ENCODE measurements at places on chromosomes 12 and 14.

DNA sequence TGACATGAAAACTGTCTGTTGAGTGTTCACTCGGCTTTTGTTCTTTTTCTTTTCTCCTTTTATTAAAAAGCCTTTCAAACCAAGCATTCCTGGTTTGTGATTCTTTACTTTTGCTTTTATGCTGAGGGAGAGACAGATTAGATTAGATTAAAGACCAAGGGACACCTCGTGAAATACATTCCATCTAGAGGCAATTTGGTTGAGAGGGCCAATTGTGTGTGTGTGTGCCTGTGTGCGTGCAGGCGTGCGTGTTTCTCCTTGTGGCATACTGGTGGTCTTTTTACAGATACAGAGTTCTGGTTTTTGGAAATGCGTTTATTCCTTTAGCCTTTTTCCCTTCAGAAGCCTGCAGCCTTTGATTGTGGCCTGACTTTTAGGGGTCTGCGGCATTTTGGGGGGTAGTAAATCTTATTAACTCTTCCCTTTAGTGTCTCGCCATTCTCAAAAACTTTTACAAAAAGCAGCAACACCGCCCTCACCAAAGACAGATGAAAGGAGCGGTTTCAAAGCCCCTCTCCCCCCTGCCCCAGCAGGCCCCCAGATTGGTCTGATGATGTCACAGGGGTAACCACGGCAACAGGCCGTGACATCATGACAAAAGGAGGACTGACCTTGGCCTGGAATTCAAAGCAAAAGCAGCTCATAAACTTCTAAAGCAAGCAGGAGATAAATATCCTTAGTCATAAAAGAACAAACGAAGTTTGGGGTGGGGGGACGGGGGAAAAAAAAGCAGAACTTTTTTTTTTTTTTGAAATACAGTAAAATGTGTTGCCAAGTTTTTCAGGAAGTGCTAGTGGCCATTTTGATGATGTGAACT lies 84.1 kb upstream of the TBX3 start:
- no peak for DNase-seq

DNA sequence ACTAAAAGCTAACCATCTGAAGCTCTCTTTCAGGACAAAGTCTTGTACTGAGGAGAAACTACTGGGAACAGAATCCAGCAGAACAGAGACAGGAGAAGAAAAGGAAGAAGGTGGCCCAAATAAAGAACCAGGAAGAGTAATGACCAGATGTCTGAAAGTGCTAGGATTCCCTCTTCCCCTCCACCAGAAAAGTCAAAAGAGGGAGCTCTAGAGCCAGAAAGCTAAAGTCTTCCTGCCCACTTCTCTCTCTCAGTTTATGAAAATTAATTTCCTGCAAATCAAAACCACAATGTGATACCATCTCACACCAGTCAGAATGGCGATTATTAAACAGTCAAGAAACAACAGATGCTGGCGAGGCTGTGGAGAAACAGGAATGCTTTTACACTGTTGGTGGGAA lies 47.2 kb downstream of the SPPL3 start:
- no peak for DNase-seq

GRCh38 chr12:76329159-76329558 lies 19.1 kb downstream of the BBS10 start:
- no peak for DNase-seq

GRCh38 chr14:69246331-69246730 lies 13.6 kb upstream of the GALNT16 start:
- no peak for DNase-seq

GRCh38 chr12:120394483-120395367 lies 25.8 kb upstream of the MSI1 start:
- DNase-seq: no peak

- DNase-seq: no peak
Observed at GRCh38 chr12:19842116-19842515, 402.8 kb downstream of the AEBP2 start.

DNA sequence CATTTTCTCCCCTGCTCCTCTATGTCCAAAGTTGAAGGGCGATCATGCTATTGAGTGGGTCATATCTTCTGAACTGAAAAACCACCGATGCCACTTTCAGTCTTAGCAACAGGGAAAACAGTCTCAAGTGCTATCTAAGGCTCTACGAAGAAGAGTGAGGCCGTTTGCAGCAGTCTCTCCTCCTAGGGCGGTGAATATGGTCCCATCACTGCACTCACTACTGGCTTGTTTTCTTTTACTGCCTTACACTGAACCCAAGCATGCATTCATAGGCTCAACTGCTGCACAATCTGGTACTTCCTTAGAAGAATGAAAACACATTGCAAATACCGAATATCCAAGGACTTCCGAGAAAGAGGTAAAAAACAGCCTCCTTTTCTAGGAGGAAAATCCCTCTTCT lies 92.1 kb downstream of the DNAH10 start:
- no peak for DNase-seq

DNA sequence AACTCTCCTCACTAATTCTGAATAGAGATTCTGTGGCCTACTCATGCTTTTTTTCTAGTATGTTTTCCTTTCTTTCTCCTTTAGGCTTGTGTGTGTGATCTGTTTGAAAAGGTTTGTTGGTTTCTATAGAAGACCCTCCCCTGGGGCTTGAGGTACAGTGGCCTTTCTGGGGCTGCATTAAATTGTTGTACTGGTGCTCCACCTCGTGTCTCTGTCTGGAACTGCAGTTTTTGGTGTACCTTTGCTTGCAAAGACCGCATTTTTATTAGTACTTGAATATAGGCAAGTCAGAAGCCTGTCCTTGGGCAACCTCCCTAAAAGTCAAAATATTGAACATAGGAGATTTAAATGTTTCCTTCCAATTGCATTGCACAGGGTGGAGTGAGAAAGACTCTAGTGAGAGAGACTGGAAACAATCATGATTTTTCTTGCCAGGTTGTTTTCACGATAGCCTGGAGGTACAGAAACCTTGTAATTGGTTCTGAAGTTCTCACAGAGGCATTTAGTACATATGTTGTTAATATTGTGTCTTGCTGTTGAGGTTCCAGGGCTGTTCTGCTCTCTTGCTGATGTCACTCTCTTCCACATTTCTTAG lies 39.0 kb downstream of the SLCO1B1 start:
- DNase-seq: no peak

- no peak for DNase-seq
Observed at GRCh38 chr12:43099691-43100163, 452.3 kb downstream of the ADAMTS20 start.

- no peak for DNase-seq
Observed at GRCh38 chr14:65934070-65934435, 521.5 kb downstream of the FUT8 start.

DNA sequence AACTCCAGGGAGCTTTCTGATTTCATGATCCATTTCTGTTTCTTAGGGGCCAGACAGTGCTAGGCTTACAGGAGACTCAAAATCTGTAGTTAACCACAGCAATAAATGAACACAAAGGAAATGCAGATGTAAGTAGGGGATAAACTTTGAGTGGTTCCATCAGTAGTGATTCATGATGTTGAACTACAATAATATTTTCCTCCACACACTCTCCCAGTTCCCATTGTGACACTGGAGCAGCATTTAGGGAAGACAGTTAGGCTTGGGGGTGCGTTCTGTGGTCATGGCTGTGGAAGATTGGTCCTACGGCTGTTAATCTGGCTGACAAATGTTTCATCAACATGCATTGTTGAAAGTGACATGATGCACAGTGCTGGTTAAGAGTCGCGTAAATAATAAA lies 66.9 kb downstream of the HMGA2 start:
- no peak for DNase-seq

DNA sequence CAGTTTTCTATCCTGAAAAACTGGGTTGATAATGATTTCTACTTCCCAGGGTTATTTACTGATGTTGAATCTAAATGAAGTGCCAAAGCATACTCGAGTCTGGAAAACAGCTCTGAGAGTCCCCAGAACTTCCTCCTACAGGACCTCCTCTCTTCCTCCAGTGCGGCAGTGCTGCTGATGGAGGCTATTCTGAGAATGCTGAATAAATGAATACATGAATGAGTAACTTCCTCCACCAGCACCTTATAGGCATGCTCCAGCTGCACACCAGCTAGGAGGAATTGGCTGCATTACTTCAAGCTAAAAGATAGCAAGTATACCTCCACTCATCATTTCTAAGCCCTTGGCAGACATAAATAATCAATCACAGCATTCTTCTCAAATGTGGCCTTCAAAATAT lies 448.8 kb upstream of the CCDC196 start:
- DNase-seq: no peak

DNA sequence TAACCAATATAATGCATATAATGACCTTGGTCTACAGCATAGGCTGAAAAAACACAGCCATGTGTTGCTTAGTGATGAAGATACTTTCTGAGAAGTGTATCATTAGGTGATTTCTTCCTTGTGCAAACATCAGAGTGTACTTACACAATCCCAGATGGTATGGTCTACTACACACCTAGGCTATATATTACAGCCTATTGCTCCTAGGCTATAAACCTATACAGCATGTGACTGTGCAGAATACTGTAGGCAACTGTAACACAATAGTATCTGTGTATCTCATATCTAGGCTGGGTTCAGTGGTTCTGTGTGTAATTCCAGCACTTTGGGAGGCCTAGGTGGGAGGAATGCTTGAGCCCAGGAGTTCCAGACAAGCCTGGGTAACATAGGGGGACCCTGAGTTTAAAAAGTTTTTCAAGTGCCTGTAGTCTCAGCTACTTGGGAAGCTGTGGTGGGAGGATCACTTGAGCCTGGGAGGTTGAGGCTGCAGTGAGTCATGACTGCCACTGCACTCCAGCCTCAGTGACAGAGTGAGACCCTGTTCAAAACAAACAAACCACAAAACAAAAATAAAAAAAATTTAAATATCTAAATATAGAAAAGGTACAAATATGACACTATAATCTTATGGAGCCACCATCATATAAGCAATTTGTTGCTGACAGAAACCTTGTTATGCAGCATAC lies 66.6 kb downstream of the GRIP1 start:
- DNase-seq: no peak

DNA sequence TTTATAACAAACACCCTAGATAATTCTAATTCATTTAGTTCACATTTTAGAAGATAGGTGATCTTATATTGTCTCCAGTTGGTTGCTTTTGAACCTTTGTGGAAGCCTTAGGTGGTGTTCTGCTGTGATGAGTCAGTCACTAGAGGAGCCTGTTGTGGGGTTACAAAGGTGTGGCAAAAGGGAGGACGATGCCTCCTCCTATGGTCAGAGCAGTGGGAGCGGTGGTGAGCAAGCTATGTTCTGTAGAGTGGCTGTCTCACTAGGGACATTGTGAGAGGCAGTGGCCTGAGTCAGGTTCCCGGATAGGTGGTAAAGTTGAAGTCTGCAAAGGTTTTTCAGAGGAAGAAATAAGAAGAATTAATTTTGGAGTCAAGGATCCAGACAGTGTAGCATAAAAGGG lies 71.6 kb upstream of the USP44 start:
- no peak for DNase-seq

DNA sequence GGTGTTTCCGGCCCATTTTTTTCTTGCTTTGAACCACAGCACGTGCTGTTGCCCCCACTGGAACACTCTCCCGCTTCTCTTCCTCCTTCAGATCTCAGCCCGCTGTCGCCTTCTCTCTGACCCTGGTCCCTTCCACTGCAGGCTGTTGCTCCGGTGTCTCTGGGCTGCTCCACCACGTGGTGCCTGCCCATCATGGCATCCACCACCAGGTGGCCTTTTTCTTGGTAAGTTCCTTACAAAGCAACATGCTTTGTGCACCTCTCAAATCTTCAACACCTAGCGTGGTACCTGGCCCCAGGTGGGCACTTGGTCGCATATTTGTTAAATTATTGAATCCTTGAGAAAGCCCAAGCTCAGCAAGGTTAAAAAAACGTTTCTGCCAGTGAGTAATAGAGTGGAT lies 19.1 kb downstream of the TUNAR start:
- no peak for DNase-seq

DNA sequence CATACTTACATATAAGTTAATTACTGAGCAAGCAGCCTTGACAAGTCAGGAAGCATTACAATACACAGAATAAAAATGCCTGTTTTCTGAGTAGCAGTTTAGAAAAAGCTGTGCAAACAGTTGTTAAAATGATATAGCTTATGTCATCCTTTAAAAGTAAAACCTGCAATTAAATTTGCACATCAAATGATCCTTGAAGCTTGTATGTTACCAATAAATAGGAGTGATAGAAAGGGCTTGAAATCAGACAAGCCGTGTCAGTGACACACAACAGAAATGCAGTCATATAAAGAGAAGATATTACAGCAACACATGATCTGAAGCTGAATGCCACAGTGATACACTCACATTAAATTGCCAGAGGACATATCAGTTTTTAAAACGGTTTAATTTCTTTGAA lies 70.0 kb downstream of the EPS8 start:
- DNase-seq: no peak

DNA sequence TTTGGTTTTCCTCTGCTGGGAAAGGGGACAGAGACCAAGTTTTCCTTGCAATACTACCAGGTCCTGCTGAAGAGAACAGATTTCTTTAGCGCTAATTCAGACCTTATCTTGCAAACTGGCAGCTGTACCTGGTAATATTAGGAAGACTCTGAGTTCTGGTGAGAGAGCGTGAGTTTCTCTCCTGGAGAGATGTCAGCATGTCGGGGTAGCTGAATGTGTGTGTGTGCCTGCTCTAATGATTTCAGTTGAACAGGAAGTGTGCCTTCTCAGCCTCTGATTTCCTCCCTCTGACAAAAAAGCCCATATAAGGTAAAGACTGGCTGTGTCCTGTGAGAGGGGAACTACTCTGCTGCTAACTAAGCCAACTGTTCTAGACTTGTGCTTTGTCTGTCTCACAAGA lies 10.3 kb upstream of the ERP27 start:
- DNase-seq: no peak

DNA sequence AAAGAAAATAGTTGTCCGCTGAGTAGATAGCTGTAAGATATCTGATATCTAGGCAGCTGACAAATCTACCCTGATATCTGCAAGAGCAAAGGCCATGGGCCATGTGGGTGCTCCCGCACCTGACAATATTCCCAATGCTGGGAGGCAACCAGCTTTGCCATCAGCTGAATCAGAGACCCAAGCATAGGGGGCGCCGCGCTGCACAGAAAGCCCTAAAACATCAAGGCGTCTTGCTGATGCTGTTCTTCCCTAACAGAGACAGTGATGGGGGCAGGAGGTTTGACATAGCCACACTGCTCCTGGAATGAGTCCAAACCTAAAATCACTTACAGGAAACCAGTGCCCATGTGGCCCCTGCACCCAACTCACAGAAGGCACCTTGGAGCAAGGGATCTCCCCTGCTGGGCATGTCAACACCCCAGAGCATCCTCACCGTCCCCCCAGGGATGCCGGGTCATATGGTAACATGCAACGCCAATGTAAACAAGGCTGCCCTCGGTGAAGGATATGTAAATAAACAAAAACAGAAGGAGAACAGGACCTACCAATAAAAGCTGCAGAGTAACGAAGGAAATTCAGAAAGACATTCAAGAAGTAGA lies 199.5 kb downstream of the TMEM132D start:
- no peak for DNase-seq

Measured in T-helper 17 cell (primary cell).